NT2/D1 (cell line): ENCODE measurements at places on chromosomes 16 and 17.

- no peak for DNase-seq
These were observed 202.3 kb downstream of the ZNF423 start for GRCh38 chr16:49653577-49653976.

GRCh38 chr16:1035066-1035415, 37.5 kb upstream of the SSTR5 start:
- no peak for DNase-seq

- DNase-seq: no peak
These were observed 525.2 kb upstream of the PSMD7 start for GRCh38 chr16:73771196-73772064.

- peak; percentile 69 for DNase-seq
These were observed 9.0 kb upstream of the CDH5 start for GRCh38 chr16:66357523-66357928.

DNA sequence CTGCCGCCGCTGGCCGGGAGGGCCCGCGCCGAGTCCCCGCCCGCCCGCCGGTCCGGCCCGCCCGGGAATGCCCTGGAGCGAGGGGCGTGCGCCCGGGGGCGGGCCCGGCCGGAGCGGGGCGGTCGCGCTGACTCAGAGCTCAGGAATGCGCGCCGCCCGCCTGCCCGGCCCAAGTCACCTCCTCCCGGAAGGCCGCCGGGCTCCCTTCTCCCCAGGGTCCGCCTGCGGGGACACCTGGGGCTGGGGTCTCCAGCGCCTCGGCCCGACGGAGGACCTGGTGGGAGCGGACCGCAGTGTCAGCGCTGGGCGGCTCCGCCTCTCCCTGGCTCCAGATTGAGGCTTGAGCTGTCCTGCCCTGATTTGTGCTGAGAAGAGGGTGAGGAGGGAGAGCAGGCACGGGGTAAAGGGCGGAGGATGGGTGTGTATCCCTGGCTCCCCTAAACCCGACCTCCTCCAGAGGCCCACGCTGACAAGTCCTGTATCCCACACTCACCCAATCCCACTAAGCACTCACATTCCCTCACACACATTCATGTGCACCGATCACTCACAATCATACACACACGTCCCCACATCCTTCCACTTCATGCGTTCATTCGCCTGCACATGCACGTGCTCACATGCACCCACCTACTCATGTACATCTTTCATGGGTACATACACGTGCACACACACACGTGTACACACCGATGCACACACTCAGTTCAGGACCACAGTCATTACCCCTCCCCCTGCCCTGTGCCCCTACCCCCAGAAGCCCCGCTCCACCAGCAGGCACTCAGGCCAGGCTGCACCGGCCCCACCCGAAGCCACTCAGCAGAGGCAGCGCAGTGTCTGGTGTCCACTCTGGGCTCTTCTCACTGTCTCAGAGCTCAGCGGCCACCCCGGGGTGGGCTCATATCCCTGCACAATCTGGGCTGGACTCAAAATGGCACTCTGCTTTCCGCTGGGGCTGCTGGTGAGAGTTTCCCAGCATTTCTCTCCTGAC, at the start of gene RHBDF1:
TSS of gene RHBDF1 (minus strand) at position 71 of the 988 bp plus-strand sequence. CDS start 7,616 bp downstream, outside the sequence.
- no peak for DNase-seq

DNA sequence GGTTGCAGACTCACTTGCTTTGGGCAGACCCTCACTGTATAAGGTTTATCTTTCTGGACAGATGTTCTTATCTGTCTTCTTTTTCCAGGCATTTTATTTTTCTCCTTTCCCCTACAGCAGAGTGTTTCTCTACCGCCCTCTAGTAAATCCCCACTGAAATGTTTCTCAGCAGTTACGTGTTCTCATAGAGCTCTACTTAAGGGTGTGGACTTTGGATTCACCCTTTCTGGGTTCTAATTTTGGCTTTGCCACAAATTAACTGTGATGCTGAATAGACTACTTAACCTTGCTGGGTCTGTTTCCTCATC, 2.0 kb downstream of the ADAT1 start:
- no peak for DNase-seq

GRCh38 chr16:78284957-78285434, 185.5 kb downstream of the WWOX start:
- DNase-seq: no peak

GRCh38 chr16:75805946-75806345, 79.7 kb upstream of the CPHXL start:
- no peak for DNase-seq

DNA sequence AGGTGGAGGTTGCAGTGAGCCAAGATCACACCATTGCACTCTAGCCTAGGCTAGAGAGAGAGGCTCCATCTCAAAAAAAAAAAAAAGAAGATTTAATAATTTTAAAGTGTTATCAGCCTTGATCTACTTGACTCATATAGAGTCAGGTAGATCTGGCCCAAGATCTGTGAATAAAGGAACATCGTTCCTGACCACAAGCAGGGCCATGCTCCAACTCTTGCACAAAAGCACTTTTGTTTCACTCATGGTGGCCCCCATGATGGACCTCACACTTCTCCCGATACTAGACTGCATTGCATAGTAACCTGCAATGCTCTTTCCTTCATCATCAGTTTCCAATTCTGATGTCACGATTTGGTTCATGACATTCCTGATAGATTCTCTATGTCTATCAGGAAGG, 5.2 kb upstream of the MYH11 start:
- DNase-seq: no peak

DNA sequence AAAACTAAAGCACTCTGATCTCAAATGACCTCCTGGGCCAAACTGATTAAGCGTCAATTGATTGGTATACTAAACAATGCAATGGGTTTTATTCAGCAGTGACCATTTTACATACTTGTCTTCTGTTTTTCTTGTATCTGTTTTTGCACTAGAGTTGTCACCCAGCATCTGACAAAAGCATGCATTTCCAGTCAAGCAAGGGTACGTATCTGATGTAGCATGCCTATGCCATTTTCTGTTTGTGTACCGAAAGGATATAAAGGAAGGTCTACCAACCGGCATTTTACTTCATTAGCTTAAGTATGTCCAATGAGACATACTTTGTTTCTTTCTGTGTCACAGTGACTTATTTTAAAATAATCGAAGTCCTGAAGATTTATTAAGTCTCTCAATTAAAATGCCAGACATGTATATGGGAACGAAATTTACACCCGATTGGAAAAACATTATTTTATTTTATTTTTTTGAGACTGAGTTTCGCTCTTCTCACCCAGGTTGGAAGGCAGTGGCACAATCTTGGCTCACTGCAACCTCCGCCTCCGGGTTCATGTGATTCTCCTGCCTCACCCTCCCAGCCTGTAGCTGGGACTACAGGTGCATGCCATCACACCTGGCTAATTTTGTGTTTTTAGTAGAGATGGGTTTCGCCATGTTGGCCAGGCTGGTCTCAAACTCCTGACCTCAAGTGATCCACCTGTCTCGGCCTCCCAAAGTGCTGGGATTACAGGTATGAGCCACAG, 7.5 kb downstream of the TOB1 start:
- no peak for DNase-seq

DNA sequence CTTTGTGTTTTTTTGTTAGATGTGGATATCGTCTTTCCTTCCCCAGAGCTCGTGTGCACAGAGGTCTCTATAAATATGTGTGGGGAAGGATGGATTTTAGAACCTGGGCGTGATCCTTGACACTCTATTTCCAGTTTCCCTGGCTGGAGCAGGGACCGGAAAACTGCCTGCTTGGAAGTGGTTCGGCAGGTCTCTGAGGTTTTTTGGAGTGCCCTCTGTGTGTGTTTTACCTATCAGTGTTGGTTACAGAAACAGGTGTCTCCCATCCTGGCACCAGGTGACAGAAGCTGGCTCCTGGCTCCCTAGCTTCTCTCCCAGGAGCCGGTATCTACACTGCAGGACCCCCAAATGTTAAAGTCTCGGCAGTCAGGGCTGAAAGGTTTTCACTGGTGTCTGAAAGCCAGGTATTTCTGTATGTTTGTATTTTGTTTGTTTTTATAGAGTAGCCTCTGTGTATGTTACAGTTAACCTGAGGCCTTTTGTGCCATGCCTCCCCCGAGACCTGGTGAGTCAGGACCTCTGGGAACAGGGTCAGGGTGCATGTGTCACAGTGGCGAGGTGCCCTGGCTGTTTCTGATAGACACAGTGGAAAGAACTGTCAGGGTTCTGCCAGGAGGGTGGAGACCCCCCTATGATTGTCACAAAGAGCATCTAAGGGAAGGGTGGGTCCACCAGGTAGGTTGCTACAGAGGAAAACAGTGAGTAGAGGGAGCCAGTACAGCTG, 31.3 kb downstream of the ZC3H18 start:
- no peak for DNase-seq

GRCh38 chr17:80862481-80862961, 129.1 kb upstream of the CHMP6 start:
- no peak for DNase-seq

GRCh38 chr16:25264597-25264996, 7.0 kb upstream of the ZKSCAN2 start:
- no peak for DNase-seq

GRCh38 chr16:23398987-23399805, 53.8 kb downstream of the COG7 start:
- peak; percentile 90 for DNase-seq

- DNase-seq: no peak
These were observed at the start of gene HIC1 for GRCh38 chr17:2054512-2055291. HIC1 (plus strand) TSS chr17:2055103; CDS start chr17:2056691, 1,588 bp downstream.

GRCh38 chr17:17126131-17127110, 79.7 kb downstream of the PLD6 start:
- DNase-seq: no peak

GRCh38 chr17:64005734-64006167, 7.6 kb downstream of the PRR29 start:
- DNase-seq: no peak

DNA sequence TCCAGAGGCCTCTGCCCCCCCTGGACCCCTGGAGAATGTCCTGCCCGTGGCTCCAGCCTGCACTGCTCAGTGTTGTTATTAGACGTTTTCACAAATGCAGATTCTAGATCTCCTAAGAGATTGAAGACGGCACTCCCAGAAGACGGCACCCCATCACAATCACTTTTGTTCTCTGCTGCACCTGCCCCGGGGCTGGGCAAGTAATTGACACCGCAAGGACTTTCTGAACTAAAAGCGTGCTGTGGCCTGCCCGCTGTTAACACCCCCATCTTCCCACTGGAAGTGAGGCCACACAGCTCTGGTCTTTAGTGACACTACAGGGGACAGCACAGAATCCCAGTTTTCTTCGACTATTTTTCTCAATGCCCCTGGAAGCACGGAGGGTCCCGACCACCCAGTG, 256.9 kb downstream of the ENGASE start:
- DNase-seq: no peak

DNA sequence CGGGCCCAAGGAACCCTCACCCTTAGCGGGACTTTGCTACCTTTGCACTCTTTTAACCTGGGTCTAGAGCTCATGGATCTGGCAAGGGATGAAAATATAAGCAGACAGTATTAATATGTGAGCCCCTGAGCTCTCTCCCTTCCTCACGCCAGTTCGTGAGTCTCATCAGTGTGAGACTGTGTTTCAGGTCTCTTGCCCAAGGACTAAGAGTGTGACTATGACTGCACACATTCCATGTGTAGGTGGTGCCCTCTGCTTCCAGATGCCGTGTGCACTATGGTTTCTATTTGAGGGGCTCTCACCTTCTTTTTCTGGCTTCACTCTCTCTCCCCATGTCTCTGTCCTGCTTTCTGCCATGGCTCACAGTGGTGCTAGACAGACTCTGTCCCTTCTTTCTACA, 40.5 kb downstream of the DHRS7B start:
- no peak for DNase-seq

- no peak for DNase-seq
These were observed 15.8 kb downstream of the GPR142 start for GRCh38 chr17:74383141-74383540.

DNA sequence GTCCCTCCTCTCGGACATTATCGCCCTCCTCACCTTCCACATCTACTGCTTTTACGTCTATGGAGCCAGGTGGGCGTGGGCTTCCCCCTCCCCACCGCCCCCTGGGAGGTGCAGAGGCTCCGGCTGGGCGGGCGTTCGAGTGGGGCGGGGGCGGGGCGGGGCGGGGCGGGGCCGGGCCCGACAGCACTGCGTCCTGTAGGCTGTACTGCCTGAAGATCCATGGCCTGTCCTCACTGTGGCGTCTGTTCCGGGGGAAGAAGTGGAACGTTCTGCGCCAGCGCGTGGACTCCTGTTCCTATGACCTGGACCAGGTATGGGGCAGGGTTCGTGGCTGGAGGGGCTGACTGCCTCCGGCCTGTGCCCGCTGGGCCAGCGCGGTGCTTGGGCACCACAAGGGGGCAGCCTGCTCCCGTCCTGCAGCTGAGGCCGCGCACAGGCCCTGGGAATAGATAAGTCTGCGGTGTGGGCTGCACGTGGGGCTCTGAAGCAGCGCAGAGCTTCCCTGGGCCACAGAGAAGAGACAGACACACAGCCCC, 9.2 kb downstream of the PIGQ start:
- DNase-seq: no peak

DNA sequence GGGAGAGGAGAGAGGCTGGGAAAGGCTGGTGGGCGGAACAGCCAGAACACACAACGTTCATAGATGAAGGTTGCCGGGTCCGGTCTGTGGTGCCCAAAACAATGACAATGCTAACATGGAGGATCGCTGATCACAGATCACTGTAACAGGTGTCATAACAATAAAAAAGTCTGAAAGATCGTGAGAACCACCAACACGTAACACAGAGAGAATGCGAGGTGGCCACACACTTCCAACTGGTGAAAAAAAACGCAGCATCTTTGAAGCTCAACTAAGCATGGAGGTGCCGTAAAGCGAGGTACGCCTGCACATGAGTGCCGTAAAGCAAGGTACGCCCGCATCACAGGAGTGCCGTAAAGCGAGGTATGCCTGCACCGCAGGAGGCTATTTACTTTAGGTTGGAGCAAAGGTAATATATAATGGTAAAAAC, 42.3 kb downstream of the ABR start:
- no peak for DNase-seq

DNA sequence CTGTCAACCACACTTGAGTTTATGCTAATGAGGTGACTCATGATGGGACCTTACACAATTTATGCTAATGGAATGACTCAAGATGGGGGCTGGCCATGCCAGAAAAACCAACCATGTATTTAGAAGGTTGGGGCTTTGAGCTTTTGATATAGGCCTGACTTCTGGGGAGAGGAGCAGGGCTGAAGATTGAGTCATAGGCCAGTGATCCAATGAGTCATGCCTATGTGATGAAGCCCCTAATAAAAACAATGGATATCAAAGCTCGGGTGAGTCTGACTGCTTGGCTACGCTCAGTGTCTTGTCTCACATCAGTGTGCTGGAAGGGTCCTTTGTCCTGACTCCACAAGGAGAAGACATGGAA, 7.3 kb downstream of the MFSD6L start:
- DNase-seq: no peak
